NCI-H2171 treated with DMSO at 0.1 percent for 48 hours (cell line): ENCODE measurements at places on chromosomes 1 and 21.

DNA sequence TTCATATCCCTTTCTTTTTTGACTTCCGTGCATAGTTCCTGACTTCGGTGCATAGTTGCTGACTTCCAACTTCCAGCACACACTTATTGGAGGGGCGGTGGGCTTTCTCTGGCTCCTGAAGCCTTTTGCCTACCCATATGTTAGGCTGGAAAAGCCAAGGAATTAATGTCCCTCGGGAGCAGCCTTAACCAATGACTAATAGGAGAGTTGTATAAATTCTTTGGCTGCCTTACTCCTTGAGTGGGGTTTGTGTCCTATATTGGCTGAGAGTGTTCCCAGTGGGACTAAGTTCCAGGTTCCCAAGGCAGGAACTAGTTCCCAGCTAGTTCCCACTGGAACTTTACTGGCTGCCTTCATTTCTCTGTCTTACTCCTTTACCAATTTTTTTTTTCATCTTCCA lies 105.7 kb downstream of the ZNF326 start:
- no peak for DNase-seq

- no peak for DNase-seq
Measured at GRCh38 chr1:112040891-112041740, 51.6 kb upstream of the KCND3 start.

DNA sequence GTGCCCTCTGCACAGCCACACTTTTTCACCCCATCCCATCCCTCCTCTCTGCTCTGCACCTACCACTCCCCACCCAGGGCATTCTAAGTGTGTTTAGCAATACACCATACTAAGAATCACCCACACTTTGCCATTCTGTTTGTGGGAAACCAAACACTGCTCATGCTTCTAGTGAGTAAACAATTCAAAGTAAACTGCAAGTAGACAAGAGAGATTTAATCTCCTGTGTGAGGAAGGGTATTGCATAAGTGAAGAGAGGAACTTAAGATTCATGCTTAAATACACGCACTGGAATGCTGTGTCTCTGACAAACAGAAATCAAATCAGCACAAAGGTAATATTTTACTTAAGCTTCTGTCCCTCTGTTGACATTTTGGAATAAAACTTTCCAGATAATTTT lies 4.8 kb upstream of the EDARADD start:
- no peak for DNase-seq

DNA sequence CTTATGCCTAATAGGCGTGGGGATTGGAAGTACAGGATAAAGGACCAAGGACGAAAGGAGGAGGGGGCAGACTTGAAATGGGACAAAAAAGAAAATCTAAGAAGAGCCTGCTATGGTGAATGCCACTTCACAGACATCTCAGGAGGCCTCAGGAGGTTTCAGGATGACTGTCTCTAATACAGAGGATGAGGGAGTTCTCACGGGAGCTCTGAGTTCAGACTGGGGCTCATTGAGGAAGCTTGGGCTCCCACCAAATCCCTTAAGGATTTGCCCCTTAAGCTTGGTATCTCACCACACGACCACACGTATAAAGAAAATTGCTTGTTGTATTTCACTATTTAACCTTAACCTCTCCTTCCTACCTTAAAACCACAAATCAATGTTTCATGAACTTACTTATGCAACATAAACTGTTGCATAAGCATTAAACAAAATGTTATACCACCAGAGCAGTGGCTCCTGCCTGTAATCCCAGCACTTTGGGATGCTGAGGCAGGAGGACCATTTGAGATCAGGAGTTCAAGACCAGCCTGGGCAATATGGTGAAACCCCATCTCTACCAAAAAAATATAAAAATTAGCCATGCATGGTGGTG lies 12.4 kb downstream of the SLC30A1 start:
- no peak for DNase-seq

GRCh38 chr1:218863987-218864386 lies 309.7 kb upstream of the LYPLAL1 start:
- DNase-seq = no peak

DNA sequence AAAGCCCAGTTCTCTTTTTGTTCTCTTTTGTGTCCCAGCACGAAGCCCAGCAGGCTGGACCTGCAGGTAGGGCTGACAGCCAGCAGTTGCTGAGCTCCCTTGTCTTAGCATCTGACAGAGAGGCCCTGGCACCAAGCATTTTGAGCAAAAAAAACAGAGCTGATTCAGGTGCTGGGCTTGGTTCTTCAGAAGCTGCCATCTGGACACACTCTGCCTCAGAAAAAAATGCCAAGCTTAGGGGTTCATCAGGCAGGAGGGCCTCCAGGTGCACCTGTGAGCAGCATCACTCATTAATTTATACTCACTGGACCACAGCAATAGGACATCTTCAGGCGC lies 167.1 kb upstream of the PLD5 start:
- DNase-seq = no peak

- no peak for DNase-seq
Measured at GRCh38 chr1:4062992-4063391, 162.9 kb upstream of the C1orf174 start.

- DNase-seq = no peak
Measured at GRCh38 chr21:44765231-44766013, 36.2 kb downstream of the UBE2G2 start.

GRCh38 chr21:26809745-26810144 lies 35.5 kb downstream of the ADAMTS1 start:
- no peak for DNase-seq

GRCh38 chr1:151593730-151594129 lies 18.1 kb upstream of the SNX27 start:
- DNase-seq = no peak

GRCh38 chr1:942864-943533 lies 16.1 kb downstream of the NOC2L start:
- no peak for DNase-seq

DNA sequence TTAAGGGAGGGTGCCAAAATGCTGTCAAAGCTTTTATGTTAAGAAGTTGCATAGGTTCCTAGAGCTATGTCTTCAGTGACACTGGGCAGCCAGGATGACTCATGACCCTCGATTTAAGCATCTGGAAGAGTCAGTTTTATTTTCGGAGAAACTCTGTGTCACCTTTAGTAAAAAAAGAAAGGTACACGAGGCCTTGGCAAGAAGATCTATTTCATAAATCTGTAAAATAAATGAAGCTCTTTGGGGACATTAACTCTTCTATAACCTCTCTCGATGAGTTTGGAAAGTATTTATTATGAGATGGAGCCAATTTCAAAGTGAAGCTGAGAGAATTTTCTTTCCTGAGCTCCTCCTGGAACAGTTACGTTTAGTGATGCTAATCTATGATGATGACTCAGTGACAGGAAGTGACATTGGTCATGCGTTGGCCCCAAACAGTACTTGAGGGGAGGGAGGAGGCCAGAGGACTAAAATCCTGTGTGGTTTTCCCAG lies 156.5 kb downstream of the HLX start:
- DNase-seq = no peak

DNA sequence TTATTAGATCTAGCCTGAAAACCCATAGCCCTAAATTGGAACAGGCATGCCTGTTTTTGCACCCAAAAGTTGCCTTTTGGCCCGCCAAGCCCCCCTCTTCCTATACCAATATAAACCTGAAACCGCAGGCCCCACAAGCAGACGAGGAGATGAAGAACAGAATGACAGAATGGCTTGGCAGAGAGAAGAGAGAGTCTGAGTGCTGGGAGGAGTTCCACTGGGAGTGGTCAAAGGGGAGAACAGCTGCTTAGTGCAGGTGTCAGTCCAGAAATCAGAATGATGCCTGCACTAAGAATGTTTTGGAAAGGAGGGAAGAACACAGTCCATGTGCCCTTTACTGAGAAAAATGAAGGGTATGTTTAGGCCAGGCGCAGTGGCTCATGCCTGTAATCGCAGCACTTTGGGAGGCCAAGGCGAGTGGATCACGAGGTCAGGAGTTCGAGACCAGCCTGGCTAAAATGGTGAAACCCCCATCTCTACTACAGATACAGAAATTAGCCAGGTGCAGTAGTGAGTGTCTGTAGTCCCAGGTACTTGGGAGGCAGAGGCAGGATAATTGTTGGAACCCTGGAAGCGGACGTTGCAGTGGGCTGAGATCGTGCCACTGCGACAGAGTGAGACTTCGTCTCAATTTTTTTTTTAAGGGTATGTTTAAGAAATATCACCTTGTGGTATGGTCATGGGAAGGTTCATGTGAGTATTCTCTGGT lies 9.4 kb downstream of the DYRK1A start:
- peak; percentile 72 for DNase-seq

DNA sequence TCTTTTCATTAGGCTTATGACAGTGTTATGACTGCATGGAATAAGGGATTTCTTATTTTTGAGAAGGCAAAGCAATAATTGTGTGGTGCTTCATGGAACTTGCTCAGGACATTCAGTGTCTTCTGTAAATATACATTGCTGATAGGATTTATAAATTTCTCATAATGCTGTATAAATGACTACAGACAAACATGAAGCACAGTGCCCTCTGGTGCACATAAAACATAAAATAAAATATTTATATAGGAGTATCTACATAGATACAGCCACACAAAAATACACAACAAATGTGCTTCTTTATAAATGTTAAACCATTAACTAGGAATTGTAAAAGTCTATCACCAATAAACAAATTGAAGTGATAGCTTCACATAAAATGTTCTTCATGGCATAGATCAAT lies 24.1 kb downstream of the BRINP3 start:
- peak; percentile 6 for DNase-seq

DNA sequence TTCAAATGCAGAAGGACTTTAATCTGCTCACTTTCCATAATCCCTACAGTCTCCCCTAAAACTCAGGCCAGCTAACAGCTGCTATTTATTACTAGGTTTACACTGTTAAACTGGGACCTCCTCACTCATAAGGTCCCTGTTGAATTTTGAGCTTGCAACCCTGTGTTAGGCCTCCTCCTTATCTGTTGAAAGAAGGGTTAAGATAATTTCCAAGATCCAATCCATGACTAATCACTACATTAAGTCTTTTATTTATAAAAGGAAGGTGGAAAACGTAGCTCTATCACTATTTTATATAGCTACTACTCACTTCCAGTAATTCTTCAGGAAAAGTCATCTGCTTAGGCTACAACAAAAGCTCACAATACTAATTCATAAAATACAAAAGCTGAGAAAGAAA lies 79.5 kb downstream of the EVI5 start:
- DNase-seq = no peak

DNA sequence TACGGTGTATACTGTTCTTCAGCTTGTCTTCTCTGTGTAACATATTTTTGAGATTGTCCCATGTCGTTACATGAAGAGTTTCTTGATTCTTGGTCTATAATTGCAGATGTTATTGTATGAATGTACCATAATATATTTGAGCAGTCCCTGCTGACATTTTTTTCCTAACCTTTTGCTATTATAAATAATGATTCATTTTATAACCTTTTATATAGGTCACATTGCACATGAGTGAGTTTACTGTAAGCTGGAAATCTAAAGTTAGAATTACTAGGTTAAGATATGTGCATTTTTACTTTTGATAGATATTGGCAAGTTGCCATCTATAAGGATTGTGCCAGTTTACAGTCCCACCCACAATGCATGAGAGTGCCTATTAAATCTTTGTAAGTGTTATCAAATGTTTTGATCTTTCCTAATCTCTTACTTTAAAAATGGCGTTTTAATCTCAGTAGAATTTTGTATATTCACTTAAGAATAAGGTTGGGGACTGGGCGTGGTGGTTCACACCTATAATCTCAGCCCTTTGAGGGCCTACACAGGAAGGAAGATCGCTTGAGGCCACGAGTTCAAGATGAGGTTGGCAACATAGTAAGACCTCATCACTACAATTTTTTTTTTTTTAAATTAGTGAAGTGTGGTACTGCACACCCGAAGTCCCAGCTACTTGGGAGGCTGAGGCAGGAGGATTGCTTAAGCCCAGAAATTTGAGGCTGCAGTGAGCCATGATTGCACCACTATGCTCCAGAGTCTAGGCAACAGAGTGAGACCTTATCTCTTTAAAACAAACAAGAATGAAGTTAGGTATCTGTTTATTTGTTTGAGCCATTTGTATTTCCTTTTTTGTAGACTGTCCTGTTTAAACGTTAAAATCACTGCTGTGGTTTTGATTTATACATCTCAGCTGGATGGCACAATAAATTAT lies 36.5 kb downstream of the ZMYM1 start:
- no peak for DNase-seq

DNA sequence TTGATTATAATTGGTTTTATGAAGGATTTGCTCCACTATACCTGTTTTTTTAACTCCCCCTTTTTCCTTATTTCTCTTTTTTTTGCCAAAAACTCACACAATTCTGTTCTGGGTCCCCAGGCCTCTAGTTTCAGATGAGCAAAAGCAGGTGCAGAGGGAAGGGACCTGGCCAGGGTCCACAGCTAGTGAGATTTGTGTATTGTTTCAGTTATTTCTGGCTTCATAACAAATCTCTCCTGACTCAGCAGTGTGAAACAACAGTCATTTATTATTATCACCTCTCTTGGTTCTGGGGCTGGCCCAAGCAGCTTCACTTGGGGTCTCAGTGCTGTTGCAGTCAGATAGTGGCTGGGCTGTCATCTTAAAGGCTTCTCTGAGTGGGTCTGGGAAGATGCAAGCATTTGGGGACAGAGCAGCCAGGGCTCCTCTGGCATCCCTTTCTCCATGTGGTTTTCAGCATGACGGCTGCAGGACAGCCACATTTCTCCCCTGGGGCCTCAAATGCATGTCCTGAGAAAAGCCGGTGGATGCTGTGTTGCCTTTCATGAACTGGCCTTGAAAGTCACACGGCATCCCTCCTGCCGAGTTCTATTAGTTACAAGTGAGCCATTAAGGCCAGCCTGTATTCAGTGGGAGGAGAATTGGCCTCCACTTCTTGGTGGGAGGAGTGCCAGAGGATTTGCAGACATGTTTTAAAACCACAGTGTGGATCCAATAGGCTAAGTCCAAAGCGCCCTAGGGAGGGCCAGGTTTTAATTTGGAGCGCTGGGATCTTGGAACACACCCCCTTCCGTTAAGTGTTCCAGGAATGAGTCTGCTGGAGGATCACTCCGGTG lies 137.1 kb downstream of the CAMTA1 start:
- no peak for DNase-seq

- DNase-seq = no peak
Measured at GRCh38 chr21:15293240-15293639, 228.4 kb upstream of the NRIP1 start.

DNA sequence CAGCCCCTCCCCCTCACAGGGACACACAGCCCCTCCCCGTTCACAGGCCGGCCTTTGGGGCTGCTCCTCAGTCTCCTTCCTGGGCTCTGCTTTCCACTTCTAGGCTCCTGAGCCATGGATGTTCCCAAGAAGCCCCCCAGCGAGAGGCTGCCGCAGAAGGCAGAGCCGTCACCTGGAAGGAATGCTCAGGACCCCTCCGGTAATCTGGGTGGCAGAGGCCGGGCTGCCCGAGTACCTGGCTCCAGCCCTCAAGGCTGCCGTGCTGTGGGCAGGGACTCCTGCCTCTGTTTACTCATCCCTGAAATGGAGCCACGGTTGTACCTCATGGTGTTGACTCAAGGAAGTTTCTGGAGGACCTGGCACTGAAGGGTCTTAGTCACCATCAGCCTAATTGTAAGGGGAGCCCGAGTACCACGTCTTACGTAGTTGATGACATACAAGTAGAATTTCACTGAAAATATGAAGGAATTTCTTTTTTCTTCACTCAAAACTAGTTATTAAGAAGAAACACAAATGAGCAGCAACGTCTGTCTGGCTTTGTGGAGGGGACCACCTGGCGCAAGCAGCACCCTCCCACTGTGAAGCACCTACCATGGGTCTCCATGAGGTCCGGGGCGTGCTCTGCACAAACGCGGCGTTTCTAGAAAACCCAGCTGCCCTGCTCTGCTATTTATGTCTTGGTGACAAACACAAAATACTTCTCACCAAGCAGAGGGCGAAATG lies 33.7 kb downstream of the PRDM15 start:
- DNase-seq = no peak

GRCh38 chr1:186188736-186189135 lies 186.3 kb downstream of the TPR start:
- no peak for DNase-seq
